ENCODE measurements at places on chromosomes 3 and 15. TPM values are rescaled to one million over a fixed set of nuclear protein-coding genes. Genes with fewer than 3 reads are reported as not detected.
A peak's percentile ranks its signal among the peaks of the same experiment; 100 is the strongest.

DNA sequence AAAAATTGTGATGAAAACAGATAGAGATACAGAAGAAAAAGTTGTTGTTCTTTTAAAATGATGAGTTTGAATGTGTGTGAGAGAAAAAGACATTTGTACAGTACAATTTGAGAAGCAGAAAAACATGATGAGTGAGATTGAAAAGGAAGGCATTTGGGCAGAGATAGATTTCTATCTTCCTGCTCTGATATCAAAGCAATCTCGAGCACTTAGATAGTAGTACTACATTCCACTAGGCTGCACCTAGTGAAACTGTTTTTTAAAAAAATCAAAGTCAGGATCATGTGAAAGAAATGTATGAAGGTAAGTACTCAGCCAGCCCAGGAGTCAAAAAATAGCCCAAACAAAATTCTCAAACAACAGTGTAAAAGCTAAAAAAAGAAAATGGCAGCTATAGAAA lies 104.1 kb upstream of the UBE2E2 start:
- no peak for DNase-seq

DNA sequence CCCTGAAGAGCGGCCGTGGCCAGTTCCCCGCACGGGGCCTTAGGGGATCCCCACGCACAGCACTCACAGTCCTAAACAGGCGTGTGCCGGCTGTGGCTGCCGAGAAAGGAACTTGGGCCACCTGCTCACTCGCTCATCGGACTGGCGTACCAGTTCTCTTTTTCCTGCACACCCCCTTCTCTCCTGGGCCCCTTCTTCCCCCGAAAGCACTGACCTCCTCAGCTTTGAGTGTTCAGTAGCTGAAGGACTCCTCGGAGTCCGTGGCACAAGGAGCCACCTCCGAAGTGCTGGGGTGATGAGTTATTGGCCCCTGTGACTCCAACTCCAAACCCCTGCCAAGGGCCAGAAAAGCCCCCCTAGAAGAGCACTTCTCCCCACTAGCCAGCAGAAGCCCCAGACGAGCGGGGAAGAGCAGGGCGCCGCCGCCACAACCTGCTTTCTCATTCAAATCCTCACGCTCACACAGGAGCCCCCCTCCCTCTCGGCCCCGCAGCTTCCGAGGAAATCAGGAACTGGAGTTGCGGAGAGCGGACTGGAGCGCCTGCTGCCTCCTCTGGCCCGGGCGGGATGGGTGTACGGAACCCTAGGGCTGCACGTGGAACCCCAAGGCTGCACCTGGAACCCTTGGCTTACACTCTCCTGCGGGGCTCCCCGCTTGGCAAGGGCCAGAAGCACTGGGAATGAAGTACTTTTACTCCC lies at the start of gene PLCH1:
Gene PLCH1 (minus strand): TSS at position 446 of the 699 bp plus-strand sequence. CDS start 40,847 bp downstream, outside the sequence.
- peak; percentile 74 for DNase-seq

GRCh38 chr3:182802413-182803390 lies 9.4 kb downstream of the ATP11B start:
- DNase-seq: no peak

MRPS25 gene
- 40.4 TPM for total RNA-seq
